Fibroblast of lung (primary cell): ENCODE measurements at places on chromosomes 12 and 14.

DNA sequence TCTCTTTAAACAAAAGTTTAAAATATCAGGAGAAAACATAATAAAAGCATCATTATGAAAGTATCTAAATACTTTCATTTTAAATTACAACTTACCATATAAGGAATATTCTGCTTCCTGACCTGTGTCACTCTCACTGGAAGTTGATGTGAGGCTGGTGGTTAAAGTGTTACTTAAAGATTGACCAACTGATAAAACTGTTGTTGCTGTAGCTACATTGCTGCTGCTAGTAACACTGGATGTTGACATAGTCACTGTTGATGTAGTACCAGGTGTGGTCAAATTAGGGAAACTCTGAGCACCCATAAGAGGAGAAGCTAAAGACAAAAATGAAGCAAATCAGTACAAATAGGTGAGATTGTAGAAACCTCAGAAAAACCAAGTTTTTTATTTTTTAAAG is 79.9 kb downstream of the HECTD1 start:
- DNase-seq, result no peak

DNA sequence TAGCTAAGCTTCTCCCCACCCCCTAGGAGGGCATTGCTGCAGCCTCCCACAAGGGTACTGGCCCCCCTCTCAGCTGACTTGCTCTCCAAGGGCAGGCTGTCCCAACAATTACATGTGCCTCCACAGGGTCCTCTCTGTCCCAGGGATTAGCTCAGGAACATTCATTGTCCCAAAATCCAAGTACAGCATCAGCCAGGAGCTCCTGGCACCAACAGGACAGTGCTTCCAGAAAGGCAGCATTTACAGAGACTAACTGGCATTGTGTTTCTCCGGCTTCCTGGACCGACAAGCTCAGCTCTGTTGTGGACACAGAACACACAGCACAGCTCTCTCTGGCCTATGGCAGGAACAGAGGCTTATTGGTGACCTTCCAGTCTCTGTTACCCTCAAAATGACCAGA is 21.7 kb downstream of the ABCD4 start:
- DNase-seq, result no peak

DNA sequence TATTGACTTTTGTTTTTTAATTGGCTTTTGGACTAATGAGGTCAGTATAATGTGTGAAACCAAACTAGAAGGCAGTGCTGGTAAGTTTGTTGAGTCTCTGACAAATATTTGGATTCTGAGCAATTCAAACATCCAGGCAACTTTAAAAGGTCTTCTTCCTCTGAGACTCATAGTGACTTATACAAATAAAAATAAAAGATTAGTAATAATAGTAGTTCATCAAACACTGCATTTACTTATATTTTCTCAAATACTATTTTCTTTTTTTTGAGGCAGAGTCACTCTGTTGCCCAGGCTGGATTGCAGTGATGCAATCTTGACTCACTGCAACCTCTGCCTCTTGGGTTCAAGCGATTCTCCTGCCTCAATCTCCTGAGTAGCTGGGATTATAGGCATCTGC is 337.9 kb downstream of the DAD1 start:
- no peak for DNase-seq

- no peak for DNase-seq
These were observed 45.1 kb downstream of the FAM222A start for GRCh38 chr12:109758426-109759420.

- DNase-seq, result no peak
These were observed 13.5 kb downstream of the DGLUCY start for GRCh38 chr14:91127401-91127801.

DNA sequence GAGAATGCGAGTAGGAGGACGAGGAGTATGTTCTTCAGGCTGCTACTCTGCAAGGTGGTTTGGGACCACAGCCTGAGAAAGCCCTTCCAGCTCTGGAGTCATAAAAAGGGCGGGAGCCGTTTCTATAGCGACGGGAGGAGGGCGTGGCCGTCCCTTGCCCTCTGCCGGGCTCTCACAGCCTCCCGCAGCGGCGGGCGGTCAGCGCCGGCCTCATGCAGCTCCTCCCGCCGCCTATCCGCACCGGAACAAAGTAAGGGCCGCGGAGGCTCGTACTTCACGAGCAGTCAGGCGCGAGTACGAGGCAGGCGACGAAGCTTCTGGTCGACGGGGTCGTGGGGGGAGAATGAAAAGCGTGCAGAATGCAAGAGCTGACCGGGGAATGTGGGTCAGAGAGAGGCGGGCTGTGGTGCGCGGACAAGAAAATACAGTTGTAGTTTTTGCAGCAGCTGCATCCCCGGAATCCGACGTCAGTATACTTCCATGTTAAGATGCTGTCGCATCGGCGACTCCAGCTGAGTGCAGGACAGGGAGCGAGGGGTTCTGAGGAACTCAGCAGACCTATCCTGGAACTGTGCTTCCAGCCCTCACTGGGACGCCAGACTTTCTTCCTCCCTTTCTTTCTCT is at the start of gene DYRK4:
TSS of gene DYRK4 (plus strand) at position 175 of the 624 bp plus-strand sequence. CDS start at position 213, 38 bp downstream.
- DNase-seq, result peak; percentile 73

GRCh38 chr12:89840162-89840922 is 131.7 kb upstream of the ATP2B1 start:
- DNase-seq, result no peak

- DNase-seq, result no peak
These were observed 8.6 kb downstream of the EDDM3A start for GRCh38 chr14:20754308-20754707.

GRCh38 chr14:77543637-77544334 is 45.2 kb upstream of the ISM2 start:
- no peak for DNase-seq

DNA sequence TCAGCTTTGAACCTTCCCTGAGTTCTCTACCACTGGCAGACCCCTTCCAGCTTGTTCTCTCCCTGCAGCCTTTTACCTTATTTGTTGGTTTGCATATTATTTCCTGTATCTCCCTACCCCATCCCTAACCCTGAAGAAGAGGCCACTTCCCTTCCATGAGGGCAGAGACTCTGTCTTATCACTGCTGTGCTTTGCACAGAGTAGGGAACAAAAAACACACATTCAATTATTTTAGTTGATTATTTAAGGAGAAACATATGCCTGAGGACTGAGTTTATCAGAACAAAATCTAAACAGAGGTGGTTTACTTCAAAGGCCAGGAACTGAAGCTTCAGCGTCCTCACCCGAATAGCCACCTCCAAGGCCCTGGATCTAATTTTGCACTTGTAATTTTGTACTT is 111.7 kb upstream of the RFLNA start:
- DNase-seq, result no peak

DNA sequence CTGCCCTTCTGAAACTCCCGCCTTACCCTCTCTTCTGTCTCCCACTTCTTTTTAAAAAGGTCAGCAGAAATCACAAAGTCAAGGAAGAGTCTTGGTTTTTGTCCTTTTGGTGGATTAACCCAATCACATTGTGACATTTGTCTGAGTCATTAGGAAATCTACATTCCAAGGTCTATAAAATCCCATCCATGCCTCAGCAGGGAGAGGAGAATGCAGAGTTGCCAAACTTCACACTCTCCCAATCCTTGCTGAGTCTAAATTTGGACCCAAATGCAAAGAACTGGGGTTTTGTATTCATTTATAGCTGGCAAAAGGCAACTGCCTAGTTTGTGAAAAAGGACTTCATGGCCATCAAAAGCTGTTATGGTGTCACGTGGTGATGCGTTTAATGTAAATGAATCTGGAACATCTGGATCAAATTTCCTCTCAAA is 67.9 kb downstream of the TMEM30B start:
- no peak for DNase-seq

DNA sequence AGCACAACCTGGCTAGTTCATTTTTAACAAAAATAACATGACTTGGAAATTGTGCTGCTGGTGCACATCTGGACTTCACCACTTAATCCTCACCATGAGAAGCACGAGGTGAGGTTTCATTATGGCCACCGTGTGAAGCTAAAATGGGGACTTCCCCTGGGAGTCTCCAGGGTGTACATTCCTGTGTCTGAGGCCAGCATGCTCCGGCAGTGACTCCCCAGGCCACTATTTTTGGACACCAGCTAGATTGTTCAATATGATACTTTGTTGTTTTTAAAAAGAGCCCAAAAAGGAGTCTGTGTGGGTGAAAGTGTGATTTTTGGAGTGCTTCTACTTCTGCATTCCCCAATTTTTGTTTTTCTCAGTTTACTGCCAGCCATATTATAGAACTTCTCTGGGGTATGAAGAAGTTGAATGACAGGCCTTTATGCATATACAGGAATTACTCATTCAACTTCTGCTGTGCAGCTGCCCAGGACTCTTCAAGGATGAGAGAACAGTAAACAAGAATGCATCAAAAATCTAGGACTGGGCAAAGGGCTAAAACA is 16.9 kb upstream of the AICDA start:
- peak; percentile 76 for DNase-seq

- DNase-seq, result peak; percentile 10
These were observed 881 bp upstream of the PUS1 start for GRCh38 chr12:131928080-131928710.

DNA sequence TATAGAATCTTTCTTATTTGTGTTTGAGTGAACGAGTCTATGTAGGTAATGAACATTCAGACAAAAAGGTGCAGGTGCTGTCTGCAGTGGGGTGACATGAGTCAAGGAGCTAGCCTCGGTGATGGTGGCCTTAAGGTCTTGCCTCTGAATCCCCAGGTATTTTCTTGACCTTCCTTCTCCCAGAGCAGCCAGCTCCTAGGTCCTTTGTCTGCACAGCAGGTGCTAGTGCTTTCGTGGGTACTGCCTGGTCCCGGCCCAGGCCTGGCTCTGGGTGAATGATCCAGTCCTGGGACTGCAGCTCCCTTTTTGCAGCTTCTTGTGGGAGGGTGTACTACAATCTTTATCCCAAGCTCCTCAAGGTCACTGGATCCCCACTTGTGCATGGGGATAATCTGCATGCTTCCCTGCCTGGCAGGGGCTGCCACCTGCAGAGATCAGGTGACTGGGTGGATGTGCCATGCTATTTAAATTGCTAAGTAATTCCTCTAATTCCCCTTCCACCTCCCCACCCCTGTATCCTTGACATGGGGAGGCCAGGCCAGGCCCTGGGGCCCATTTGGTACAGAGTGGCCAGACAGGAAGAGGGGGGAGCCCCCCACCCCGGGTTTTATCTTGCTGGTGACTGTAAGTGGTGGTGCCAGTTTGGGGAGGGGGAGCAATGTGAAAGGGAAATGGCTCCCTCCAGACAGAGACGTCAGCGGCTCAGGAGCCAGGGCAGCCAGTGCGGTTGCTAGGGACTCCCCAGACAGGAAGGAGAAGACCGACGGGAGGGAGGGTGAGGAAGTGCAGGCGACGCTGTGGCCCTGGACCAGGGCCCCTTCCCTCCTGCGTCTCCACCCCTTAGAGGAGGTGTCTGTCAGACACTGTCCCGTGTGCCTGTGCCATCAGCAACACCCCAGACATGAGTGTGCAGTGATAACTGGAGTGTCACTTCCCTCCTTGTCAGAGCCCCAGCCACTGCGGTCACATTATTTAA is 6.7 kb downstream of the VASH1 start:
- DNase-seq, result no peak

GRCh38 chr12:51923506-51924365 is 16.4 kb downstream of the ACVRL1 start:
- peak; percentile 20 for DNase-seq

GRCh38 chr14:104507443-104507842 is 72.1 kb upstream of the C14orf180 start:
- no peak for DNase-seq

DNA sequence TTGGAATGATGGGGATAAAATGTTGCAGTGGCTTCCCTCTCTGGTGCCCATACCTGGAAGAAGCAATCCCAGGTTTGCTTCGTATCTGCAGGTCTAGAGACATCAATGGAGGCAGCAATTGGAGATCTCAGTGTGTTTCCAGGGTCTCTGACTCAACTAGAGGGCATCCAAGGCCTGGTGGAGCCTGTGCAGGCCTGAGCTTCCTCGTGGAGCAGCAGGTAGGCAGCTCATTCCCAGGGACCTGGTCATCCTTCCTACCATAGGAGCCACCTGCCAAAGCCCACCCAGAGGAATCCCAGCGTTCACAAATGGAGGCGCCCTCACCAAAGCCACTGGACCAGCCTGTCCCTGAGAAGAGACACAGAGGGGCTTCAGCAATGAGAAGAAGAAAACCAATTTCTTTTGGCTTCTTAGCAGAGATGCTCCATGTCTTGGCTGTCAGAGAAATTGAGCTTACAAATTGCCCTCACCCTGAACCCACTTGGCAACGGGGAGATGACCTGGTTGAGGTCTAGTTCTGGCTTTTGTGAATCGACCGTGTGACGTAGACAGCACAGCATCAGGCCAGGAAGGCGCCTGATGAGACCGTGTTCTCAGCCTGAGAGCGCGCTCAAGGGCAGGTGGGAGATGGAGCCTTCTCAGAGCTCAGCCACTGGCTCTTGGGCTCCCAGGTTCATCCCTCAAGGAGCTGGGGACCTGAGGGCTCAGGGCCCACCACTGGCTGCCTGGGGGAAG is 283.6 kb downstream of the DPF3 start:
- DNase-seq, result no peak

- DNase-seq, result no peak
These were observed 89.7 kb downstream of the GLT1D1 start for GRCh38 chr12:128942960-128943477.

DNA sequence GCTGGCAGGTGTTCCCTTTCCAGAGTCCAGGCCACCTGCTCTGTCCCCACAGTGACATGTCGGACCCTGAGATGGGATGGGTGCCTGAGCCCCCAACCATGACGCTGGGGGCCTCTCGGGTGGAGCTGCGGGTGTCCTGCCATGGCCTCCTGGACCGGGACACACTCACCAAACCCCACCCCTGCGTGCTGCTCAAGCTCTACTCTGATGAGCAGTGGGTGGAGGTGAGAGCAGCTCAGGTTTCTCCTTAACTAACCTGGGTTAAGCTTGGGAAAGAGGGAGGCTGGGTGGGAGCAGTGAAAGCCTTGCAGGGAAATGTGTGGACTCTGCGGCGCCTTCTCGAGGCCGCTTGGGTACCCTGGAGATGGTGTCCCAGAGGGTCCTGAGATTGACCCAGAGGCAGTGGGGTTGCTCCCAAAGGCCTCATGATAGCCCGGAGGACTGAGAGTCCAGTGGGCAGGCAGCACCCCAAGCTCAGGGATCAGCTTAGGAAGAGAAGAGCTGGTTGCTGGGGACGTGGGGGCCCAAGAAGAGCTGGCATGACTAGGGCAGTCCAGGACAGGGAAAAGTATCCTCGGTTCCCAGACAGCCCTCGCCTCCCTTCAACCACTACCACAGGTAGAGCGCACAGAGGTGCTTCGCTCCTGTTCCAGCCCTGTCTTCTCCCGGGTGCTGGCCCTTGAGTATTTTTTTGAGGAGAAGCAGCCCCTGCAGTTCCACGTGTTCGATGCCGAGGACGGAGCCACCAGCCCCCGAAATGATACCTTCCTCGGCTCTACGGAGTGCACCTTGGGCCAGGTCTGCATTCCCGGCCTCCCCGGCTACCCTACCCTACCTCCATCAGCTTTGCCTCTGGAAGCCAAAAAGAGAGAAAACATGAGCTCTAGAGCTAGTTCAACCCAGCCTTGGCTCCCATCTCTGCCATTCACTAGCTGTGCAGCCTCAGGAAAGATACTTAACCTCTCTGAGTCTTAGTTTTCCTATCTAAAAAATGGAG is 1.8 kb downstream of the CPNE6 start:
- DNase-seq, result no peak

DNA sequence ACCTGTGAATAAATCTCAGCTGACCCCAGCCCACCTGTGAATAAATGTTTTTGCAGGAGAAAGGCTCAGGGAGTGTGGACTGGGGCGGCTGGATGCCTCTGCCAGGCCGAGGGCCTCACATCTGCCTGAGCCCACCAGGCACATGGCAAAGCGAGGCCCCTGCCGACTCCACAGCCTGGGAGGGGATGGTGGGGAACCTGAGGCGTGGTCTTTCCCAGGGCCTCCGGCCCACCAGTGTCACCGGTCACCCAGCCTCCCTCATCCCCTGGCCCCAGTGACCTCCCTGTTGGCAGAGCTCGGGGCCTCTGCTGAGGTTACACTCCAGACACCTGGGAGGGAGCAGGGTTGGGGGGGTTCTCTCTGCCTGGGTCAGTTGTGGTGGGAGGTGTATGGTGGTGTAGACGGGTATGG is 8.2 kb downstream of the NOC4L start:
- no peak for DNase-seq
